Stimulated activated CD4-positive, alpha-beta T cell treated with anti-CD3 and anti-CD28 coated beads, Interleukin-4, amount 100 ng/mL, for 1 hour (primary cell): ENCODE measurements at places on chromosomes 2 and 18.

DNA sequence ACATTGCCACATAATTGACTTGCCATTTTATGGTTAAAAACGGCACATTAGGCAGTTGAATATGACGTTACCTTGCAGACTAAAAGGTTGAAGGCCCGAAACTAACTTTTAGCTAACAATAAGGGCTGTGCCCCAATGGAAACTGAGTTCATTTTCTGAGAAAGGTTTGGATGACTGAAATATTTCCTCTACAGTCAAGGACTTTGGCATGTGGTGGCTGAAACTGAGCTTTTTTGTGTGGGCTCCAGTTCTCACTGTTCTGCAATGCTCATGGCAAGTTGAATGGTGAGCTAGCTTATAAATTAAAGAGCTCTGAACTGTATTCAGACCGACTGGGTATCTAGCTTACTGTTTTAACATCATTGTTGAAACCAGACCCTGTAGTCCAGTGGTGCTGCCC is 23.8 kb upstream of the TXNDC2 start:
- no peak for DNase-seq

DNA sequence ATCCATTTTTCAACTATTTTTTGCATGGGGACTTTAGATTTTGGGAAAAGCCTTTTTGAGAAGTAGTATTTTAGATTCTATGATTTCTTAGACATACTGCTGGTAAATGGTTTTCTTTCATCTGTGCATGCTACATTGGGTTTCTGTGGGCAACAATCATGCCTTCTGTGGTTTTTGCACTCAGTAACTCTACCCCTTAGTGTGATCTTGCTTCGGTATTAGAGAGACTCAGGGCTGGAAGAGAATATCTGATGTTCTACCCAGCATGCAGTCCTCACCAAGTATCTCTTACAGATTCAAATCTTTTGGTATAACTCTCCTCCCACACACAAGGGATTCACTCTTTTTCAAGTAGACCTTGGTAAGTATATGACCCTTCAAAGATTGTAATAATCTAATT is 183.0 kb downstream of the PMAIP1 start:
- no peak for DNase-seq

DNA sequence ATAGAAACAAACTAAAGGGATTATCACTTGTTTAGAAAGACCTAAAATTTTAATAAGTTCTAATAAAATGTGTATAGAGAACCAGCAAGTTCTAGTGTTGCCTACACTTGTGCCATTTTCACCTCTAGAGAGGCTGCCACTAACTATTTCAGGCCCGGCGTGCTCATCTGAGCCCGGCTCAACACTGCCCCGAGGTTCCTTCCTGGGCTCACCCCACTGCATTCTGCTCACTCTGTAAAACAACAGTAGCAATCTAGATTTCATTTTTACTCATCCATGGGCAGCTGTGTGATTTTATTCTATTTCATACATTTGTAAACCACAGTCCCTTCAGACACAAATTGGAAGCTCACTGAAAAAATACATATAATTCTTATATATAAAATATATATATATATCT is 253.2 kb downstream of the L3MBTL4 start:
- no peak for DNase-seq

DNA sequence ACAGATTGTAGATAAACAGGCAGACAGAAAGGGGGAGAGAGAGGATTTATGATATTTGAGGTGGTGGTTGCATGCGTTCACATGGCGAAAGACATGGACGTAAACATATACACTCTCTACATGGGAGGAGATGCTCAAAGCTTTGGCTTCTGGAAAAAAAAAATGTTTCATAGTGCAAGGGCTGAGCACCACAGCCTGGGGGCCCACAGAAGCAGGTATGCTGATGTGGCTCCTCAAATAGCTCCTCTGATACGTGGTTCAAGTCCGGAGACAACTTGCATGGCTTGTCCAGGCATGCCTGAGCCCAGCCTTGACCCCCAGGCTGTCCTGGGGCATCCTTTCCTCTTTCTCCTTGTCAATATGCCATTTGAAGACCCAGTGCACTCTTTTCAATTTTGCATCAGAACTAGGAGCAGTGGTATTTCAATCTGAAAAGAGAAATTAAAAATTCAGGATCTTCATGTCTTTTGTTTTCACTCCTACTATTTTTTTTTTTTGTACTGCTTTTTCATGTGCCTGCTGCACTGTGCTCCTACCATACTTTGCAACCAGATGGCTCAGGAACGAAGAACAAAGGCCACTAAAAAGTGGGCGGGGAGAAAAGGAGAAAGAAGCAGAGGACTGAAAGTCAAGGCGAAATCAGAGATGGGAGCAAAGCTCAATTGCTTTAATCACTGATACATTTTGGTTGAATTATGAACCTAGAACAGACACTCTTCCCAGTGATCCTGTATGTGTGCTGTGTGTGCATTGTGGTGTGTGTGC is 495.7 kb upstream of the TCF4 start:
- no peak for DNase-seq

- DNase-seq = no peak
Measured at GRCh38 chr2:9424447-9425164, 1.2 kb downstream of the CPSF3 start.
